Left lung (tissue), 14 donors: ENCODE measurements at places on chromosomes 5 and 9. TPM values are rescaled to one million over a fixed set of nuclear protein-coding genes. Genes with fewer than 3 reads are reported as not detected.
A peak's percentile ranks its signal among the peaks of the same experiment; 100 is the strongest.

GRCh38 chr5:128535251-128535650 lies 2.8 kb downstream of the FBN2 start:
- H3K36me3 ChIP-seq = no peaks in the 10 kb centered on the region
- H3K27me3 ChIP-seq = peaks cover 52% of the 10 kb centered on the region
- DNase-seq = no peak
- peaks cover 12% of the 10 kb centered on the region for H3K4me1 ChIP-seq
- no peak overlapping the region for H3K27ac ChIP-seq

SLC6A3 gene
- polyA plus RNA-seq = 4.5 TPM

DNA sequence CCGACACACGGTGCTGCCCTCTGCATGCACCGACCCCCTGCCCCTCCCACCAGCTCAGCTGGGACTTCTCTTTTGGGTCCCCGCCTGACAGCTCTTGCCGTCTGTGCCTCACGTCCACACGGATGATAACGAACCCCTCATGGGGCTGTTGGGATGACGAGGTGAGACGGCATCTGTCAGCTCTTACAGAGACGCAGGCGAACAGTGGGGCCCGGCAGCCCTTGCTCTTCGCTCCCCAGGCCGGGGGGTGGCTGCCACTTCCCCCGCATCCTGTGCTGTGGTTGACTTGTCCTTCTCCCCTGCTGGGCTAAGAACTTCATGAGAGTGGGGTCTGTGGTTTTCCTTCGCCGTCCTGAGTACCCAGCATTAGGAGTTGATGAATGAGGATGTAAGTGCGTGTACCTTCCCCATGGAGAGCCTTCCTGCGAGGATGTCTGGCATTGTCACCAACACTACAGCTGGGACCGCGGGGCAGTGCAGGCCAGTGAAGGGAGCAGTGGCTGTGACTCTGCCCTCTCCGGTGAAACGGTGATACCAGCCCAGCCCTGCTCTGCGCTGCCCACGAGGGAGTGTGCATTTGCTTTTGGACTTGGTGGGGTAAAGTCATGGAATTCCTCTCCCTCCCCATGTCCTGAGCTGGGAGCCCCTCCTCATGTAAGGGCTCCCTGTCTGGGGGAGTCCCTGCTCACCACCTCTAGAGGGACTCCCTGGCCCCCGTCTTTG lies 23.2 kb downstream of the HK3 start:
- H3K4me1 ChIP-seq = no peaks in the 10 kb centered on the region
- H3K4me3 ChIP-seq = no peak overlapping the region
- DNase-seq = peak; percentile 75

NMUR2 gene
- polyA plus RNA-seq = 0.51 TPM

DNA sequence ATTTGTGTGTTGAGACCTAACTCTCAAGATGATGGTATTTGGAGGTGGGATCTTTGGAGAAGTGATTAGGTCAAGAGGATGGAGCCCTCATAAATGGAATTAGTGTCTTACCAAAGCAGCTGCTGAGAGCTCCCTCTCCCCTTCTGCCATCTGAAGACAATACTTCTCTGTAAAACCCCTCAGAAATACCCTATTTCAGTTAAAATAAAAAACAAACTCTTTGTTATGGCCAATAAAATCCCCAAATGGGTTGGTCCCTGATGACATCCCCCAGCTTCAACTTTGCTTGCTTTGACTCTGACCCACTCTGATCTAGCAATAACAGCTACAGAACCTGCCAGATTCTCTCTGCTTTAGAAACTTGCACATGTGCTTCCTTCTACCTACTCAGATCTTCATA lies 100.9 kb downstream of the SNCAIP start:
- H3K4me3 ChIP-seq = no peak overlapping the region
- no peak overlapping the region for H3K27ac ChIP-seq
- H3K27me3 ChIP-seq = no peaks in the 10 kb centered on the region
- DNase-seq = no peak
- H3K4me1 ChIP-seq = no peaks in the 10 kb centered on the region
- no peaks in the 10 kb centered on the region for H3K36me3 ChIP-seq

GRCh38 chr5:122749886-122750285 lies 25.0 kb upstream of the SNX2 start:
- H3K4me1 ChIP-seq = no peaks in the 10 kb centered on the region
- no peak overlapping the region for H3K27ac ChIP-seq
- no peak for DNase-seq
- no peak overlapping the region for H3K4me3 ChIP-seq
- no peaks in the 10 kb centered on the region for H3K27me3 ChIP-seq

- no peak for DNase-seq
- H3K36me3 ChIP-seq = no peaks in the 10 kb centered on the region
These were observed 23.1 kb upstream of the TARS1 start for GRCh38 chr5:33417632-33418031.

ZFP37 gene
- polyA plus RNA-seq = 13.4 TPM

DNA sequence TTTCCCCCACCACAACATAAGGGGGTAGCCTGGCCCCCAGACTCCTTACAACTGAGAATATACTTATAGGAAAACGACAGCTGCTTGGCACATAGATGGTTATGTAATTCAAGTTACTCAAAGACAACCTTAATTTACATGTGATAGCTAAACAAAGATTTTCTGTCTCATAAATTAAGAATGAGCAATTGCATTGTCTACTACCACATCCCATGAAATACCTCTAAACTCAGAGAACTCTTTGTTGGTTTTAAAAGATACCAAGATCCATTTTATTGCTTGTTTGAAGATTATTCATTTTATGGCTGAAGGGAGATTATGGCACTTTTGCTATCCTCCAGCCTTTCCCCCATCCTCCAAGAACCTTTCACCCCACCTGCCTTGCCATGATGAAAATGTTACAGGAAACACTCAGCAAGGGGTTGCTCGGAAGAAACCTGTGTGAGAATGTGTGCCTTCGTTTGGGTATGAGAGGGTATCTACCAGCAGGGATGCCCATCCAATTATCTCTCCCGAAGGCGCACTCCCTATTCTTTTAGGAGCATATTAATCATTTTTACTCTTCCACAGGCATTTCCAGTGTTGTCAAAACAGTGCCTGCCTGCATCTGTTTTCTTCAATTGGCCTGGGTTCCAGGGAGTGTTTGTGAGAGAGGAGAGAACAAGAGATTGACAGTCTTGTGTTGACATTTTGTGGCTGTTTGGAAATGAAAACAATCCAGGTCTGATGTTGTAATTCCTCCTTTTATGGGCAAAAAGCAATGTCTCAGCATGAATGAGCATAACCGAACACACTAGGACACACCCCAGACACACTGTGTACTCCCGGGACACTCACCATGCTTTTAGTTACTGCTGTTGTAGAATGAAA lies 208.0 kb upstream of the ANKRD55 start:
- DNase-seq = peak; percentile 41
- no peaks in the 10 kb centered on the region for H3K27me3 ChIP-seq
- H3K27ac ChIP-seq = peak overlapping the region; percentile 75
- no peak overlapping the region for H3K4me3 ChIP-seq

DNA sequence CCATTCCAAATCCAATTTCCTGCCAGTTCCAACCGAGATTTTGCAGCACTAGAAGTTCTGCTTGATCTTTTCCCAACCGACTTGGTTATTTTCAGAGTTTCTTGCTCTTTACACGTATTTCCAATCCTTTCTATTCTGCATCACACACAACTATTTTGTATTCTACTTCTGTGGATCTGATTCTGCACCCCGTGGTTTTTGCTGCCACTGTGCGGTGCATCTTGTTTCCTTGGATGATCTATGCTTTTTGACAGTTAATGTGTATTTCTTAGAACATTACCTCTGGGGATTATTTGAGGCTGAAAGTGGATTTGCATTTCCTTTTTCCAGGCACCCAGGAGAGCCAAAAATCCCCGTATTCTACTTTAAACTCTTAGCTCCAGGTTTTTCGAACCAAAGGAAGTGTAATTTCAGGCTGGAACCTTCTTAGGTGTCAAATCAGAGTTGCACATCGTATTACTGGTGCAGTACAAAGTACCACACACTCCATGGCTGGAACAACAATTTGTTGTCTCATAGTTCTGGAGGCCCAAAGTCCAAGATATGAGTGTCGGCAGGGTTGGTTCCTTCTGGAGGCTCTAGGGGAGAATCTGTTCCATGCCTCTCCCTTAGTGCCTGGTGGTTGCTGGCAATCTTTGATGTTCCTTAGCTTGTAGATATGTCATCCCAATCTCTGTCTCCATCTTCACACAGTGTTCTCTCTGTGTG lies 14.7 kb upstream of the SARDH start:
- no peak for DNase-seq
- H3K27me3 ChIP-seq = no peaks in the 10 kb centered on the region
- no peak overlapping the region for H3K4me3 ChIP-seq
- no peaks in the 10 kb centered on the region for H3K36me3 ChIP-seq
- no peak overlapping the region for H3K27ac ChIP-seq

DNA sequence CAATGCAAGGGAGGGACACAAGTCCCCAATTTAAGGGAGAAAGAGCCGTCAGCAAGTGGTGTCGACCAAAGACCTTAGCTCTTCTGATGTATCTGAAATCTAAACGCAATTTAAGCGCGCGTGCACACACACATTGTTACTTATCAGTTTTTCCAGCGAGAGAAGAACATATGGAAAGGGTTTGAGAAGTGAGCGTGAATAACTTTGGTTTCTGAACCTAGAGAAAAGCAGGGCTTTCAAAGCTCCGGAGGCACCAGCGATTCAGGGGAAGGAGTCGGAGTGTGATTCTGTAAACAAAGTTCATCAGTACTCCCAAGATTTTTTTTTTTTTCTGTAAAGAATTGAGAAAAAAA lies 191.8 kb downstream of the MEF2C start:
- no peaks in the 10 kb centered on the region for H3K36me3 ChIP-seq
- no peak overlapping the region for H3K27ac ChIP-seq
- peaks cover 100% of the 10 kb centered on the region for H3K27me3 ChIP-seq

GRCh38 chr9:87102126-87102525 lies 154.8 kb upstream of the GAS1 start:
- H3K4me1 ChIP-seq = no peaks in the 10 kb centered on the region
- H3K4me3 ChIP-seq = no peak overlapping the region
- H3K27ac ChIP-seq = no peak overlapping the region

- no peak overlapping the region for H3K27ac ChIP-seq
- no peaks in the 10 kb centered on the region for H3K36me3 ChIP-seq
- no peaks in the 10 kb centered on the region for H3K27me3 ChIP-seq
- H3K4me1 ChIP-seq = no peaks in the 10 kb centered on the region
- no peak for DNase-seq
- H3K4me3 ChIP-seq = no peak overlapping the region
These were observed 31.9 kb upstream of the PCSK5 start for GRCh38 chr9:75858497-75859092.

DNA sequence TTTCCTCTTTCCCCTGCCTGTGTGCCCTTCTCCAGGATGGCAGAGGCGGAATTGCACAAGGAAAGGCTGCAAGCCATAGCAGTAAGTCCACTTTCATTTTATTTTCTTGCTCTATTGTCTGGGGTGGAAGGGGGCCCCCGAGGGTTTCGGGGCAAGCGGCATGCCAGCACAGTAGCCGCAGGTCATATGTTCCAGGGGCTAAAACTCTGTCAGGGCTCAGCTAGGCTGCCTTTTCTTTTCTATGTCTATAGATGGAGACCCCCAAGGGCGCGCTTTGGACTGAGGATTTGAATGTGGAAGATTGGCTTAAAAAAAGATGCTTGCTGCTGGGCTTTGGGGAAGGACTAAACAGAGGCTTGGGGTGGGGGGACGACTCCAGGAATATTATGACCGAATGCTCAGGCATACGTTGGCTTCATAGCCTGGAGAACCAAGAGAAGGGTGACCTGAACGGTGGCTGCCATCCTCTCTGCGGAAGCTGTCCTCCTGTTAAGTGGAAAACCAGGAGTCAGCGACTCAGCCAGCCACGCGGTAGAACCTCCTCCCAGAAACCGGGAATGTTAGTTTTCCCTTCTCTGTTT lies 545 bp downstream of the PALM2AKAP2 start:
- H3K27ac ChIP-seq = peak overlapping the region; percentile 72
- H3K36me3 ChIP-seq = no peaks in the 10 kb centered on the region
- H3K4me1 ChIP-seq = peaks cover 9% of the 10 kb centered on the region
- H3K4me3 ChIP-seq = peak overlapping the region; percentile 30
- DNase-seq = peak; percentile 35

PRSS3 gene
- polyA plus RNA-seq = not detected

GRCh38 chr5:77960863-77961396 lies 184.8 kb upstream of the TBCA start:
- peaks cover 85% of the 10 kb centered on the region for H3K27me3 ChIP-seq
- H3K27ac ChIP-seq = no peak overlapping the region
- no peaks in the 10 kb centered on the region for H3K36me3 ChIP-seq
- H3K4me3 ChIP-seq = no peak overlapping the region
- H3K4me1 ChIP-seq = no peaks in the 10 kb centered on the region

DNA sequence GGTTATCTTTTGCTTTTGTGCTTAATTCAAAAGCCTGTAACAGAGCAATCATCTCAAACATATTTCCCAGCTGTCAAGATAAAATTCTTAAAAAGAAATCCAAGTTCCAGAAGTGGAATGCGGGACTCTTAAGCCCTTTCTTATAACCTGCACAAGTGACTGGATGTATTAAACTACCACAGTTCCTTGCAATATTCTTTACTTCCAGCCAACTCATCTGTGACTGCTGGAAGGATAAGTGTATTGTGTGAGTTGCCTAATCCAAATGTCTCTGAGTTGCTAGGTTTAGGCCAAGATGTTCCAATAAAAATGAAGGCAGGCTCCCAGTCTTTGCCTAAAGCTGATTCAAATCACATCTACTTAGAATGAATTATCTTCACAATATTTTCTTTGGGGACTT lies 159.2 kb upstream of the SLC24A2 start:
- H3K36me3 ChIP-seq = no peaks in the 10 kb centered on the region
- DNase-seq = no peak
- no peak overlapping the region for H3K27ac ChIP-seq
- H3K4me3 ChIP-seq = no peak overlapping the region
- H3K27me3 ChIP-seq = no peaks in the 10 kb centered on the region

DNA sequence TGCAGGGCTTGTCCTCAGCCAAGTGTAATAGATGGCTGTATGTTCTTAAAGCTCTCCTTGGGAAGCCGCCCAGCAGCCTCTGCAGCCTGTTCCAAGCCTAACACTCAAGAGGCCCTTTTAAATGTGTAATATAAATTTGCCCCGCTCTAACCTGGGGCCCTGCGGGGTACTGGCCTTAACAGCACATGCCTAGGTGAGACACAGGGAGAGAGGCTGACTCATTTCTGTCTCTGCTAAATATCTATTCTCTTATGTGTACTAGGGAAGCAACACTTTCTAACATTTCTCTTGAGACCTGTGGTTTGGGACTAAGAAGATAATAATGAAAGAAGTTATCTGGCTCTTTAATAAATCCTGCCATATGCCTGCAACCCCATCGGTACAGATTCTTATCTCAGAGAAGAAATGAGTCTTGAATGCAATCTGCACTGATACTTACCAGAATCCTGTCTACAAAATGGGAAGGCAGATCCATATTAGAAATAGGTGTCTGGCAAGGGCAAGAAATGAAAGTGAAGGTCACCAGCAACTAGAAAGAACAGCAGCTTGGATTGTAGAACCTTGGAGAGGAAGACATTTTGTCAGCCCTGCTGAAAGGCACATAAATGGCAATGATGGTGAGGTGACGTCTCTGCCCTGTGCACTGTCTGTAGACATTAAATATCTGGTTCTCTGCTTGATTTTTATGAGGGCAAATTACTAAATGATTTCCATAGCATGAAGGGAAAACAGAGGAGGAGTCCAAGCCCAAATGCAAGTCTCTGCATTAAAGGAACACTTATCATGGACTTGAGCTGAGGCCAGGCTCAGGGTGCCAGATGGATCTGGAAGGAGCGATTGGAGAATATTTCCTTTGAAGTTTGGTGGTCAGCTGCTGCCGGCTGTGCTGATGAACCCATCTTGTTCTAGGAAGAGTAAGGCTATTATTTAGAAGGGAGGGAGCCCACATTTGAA lies 14.5 kb upstream of the TGFBI start:
- peaks cover 72% of the 10 kb centered on the region for H3K4me1 ChIP-seq
- no peaks in the 10 kb centered on the region for H3K27me3 ChIP-seq
- no peaks in the 10 kb centered on the region for H3K36me3 ChIP-seq
- H3K27ac ChIP-seq = peak overlapping the region; percentile 53
- peak; percentile 71 for DNase-seq

TMEM215 gene
- not detected for polyA plus RNA-seq
